Activated CD8-positive, alpha-beta memory T cell treated with anti-CD3 and anti-CD28 coated beads for 1 hour (primary cell): ENCODE measurements at places on chromosomes 3 and 15.
A peak's percentile ranks its signal among the peaks of the same experiment; 100 is the strongest.

- DNase-seq = no peak
Measured at GRCh38 chr3:194382196-194382891, 12.8 kb upstream of the LRRC15 start.

DNA sequence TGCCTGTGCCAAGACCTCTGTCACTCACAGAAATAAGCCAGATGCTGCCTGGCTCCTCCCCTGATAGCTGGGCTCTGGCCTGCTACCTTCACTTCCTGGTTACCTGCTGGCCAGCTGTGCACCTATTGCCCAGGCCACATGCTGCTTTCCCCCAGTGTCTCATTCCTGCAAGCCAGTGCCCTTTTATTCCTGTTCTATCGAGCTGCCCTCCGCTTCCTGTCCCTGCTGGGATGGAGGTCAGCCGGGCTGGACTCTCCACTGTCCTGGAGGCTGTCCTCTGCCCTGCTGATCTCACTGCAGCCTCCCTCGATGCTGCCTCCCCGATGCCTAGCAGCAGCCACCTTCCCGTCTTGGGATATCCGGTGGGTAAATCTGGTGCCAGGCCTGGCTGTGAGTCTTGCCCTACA, 37.0 kb upstream of the SNRPA1 start:
- no peak for DNase-seq

- no peak for DNase-seq
Measured at GRCh38 chr3:121064121-121064520, 156.1 kb downstream of the STXBP5L start.

GRCh38 chr3:156579427-156579851, 24.5 kb upstream of the SSR3 start:
- DNase-seq = no peak

DNA sequence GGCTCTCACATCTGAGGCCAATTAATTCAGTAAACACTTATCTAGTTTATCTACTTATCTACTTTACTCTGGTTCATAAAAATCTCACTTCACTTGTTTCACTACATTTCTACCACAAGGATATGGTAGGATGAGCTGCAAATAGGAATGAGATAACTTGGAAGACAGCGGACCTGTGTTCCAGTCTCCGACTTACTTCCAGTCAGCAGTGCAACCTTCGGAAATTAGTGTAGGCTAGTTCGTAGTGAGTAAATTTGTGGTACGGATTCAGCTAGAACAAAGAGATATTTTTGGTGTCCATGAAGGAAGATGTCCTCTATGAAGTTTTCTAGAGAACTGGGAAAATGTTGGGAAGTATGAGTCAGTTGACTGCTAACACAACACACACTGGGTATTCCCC, 66.3 kb downstream of the TPRG1 start:
- DNase-seq = no peak

DNA sequence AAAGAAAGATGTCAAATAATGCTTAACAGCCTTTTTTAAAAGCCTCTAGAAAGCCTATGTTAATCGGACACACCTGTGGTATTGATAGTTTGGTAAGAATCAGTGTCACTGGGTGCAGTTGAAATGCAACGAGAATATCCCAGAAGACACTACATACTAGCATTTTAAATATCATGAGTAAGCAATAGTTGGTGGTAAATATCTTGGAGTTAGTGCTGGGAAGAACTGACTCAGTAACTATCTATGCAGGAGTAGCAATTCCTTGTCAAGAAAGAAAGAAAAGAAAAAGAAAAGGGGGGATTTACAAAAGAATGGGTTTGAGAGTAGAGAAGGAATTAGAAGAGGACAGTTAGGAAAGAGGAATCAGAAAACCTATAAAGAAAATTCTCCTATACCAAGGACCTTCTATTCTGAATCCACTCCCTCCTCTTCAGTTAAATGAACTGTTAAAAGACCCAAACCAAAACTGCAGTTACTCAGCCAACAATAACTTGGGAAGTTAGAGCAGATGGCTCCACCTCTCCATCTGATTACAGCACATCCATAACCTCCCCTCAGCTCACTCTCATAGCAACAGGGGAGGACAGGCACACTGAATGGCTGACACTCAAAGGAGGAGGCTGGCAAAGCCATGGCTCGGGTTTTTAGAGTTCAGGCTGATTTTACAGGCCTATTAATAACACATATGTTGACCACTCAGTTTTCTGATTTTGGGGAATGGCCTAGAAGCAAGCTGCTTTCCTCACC, 207.6 kb upstream of the MDFIC2 start:
- DNase-seq = no peak

DNA sequence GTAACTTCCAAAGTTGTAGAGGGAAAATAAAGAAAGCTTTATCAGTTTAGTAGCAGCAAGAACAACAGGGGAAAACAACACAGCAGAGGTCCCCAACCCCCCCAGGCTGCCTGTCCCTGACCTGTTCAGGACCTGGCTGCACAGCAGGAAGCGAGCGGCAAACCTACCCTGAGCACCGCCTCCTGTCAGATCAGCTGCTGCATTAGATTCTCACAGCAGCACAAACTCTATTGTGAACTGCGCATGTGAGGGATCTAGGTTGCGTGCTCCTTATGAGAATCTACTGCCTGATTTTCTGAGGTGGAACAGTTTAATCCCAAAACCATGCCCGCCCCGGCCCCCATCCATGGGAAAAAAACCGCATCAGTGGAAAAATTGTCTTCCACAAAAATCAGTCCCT, 40.3 kb downstream of the USP50 start:
- no peak for DNase-seq

DNA sequence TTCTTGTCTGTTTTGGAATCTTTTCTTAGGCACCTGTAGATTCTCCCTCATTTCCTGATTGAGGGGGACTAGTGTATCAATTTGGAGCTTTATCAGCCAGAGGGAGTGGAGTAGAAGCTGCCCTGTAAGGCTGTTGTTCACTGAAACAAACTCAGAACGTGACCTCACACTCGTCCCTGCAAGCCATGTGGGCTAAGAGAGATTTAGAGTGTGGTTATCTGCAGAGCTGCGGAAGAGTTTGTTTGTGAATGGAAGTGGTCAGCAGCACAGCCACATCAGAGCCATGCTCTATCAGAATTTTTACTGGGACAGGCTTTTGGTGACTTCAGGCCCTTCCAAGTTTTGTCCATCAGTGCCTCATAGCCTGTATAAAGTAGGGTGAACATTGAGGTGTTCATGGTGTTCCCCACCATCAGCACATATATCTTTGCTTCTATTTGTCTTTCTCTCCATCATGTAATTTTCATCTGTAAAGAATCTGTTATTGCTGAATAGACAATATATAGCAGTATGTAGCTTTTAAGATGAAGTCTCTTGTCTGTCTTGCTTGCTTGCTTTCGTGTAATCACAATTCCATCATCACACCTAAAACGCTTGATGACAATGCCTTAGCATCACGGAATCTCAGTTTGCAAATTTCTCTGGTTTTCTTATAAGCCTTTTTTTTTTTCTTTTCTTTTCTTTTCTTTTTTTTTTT, 37.0 kb downstream of the LARS2 start:
- DNase-seq = no peak

- no peak for DNase-seq
Measured at GRCh38 chr3:112018712-112019111, 15.8 kb upstream of the TMPRSS7 start.

DNA sequence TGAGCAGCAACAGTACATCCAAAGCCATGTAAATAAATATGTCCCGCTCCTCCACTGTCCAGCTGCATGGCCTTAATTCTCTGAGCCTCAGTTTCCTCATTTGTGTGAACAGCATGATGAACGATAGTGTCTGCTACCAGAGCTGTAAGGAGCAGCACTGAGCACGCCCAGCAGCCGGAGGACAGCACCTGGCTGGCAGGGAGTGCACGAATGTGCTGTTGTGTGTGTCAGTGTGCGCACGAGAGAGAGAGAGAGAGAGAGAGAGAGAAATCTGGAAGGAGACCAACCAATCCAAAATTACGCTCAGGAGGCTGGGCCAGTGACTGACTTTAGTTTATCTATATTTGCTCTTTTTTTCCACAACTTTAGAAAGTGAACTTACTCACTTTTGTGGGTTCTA, 26.6 kb upstream of the PLXNA1 start:
- DNase-seq = no peak

- DNase-seq = no peak
Measured at GRCh38 chr3:162774613-162775100, 1278.0 kb downstream of the OTOL1 start.

DNA sequence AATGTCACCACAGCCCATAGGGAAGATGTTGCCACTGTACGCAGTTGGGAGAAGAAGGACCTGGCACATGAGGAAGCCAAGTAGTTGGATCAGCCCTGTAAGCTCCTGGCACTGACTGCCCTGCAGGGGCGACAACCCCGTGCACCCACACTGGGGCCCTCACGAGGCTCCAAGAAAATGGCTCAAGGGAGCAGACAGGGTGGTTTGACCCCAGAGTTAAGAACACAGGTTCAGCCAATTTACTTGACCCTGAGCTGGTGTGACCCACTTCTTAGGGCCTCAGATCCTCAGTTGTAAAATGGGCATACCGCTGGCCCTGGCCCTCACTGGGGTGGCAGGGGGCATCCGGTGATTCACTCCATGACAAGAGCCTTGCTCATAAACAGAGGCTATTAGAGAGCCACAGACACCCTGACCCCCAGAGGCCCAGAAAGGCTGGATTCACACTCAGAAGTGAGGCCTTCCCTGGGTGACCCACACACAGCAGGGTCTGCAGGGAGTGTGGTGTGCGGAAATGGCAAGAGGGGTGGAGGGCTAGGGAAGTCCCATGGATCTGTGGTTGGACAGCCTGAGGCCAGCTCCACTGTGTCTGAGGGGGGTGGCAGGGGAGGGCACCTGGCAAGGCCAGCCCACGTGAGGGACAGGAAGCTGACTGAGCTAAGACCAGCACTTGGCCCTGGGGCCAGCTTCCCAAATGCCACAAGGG, 1.7 kb upstream of the HHATL start:
- DNase-seq = no peak

- no peak for DNase-seq
Measured at GRCh38 chr15:73979636-73980035, 12.5 kb downstream of the STOML1 start.

DNA sequence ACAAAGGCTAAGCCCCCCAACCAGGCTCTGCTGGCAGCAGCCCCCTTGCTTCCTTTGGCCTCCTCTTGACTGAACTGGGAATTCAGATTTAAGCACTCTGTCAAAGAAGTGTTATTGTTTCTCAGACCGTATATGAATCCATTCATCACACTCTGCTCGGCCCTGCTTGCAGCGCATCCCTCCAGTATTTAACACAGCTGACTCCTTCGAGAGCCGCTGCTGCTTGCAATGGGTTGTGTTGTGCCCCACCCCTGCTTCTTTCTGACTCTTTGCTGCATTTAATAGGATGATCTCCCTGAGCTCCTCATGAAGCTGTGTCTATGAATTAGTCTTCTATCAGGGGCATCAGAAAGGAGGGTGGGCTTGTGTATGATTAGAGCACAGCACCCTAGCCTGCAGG, 31.2 kb downstream of the C3orf20 start:
- no peak for DNase-seq

DNA sequence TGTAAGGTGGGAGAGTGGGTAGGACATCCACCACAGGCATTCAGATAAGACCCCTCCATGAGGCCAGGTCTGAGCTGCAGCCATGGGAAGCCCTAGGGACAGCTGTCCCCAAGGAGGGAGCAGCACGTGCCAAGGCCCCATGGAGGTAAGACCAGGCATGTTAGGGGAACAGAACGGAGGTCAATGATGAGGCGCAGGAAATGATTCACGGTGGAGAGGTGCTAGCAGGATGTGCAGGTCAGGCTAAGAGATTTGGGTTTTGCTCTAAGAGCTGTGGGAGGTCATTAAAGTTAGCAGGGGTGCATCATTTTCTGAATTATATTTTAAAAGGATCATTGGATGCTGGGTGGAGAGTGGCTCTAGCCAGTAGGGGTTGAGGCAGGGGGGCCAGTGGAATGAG, 66.4 kb upstream of the SNRPA1 start:
- DNase-seq = no peak

- DNase-seq = no peak
Measured at GRCh38 chr3:56145410-56145809, 322.9 kb downstream of the ERC2 start.

- DNase-seq = no peak
Measured at GRCh38 chr3:101996832-101997231, 147.5 kb downstream of the NFKBIZ start.

DNA sequence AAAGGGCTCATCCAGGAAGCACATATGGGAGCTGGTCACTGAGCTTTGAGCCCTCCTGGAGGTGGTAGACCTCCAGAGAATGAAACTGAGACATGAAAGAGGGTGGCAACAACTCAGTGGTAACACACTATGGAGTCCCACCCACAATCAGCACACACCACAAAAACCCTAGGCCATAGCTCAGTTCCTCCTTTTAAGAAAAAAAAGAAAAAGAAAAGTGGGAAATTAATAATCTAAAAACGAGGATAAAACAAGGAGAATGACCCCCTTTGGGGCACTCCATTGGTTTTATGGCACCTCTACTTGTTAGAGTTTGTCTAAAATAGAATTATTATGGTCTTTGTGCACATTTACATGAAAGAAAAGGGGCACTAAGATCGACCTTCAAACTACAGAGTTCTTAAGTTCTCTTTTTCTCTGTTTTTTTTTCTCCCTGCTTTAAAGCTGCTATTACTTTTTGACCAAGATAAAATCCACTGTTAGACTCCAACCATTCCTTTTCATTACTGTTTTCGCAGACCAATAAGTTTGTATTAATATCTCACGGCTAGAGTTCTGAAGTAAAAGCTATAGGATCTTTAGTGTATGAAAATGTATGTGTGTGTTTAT, 40.2 kb upstream of the ZBTB20 start:
- DNase-seq = no peak

DNA sequence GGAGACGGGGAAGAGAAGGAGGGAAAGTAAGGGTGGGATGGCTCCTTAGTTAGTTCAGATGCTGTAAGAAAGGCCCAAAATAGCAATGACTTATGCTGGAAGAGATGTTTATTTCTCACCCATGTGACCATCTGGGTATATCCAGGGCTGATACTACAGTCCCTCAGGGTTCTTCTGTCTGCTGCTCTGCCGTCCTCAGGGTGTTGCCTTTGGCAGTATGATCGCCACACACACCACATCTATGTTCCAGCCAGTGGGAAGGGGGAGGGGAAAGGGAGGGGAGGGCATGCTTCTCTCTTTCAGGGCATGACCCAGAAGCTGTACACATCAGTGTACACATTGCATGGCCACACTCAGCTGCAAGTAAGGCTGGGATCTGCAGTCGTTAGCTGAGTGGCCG, 10.2 kb downstream of the CD276 start:
- no peak for DNase-seq

GRCh38 chr3:170356596-170357175, 829 bp upstream of the SKIL start:
- DNase-seq = peak; percentile 12

- no peak for DNase-seq
Measured at GRCh38 chr3:126918355-126918821, 64.5 kb upstream of the PLXNA1 start.
